ENCODE measurements at places on chromosomes 6 and 20.

DNA sequence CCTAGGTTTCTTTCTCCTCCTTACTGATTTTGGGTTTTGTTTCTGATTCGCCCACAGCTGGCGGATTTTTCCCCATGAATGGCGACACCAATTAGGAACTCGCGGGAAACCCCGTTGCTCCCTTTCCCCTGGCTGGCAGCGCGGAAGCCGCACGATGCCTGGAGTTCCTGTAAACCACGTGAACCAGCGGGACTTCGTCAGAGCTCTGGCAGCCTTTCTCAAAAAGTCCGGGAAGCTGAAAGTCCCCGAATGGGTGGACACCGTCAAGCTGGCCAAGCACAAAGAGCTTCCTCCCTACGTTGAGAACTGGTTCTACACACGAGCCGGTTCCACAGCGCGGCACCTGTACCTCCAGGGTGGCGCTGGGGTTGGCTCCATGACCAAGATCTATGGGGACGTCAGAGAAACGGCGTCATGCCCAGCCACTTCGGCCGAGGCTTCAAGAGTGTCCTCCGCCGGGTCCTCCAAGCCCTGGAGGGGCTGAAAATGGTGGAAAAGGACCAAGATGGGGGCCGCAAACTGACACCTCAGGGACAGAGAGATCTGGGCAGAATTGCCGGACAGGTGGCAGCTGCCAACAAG lies 3.2 kb upstream of the SEC23B start:
- no peak for DNase-seq

DNA sequence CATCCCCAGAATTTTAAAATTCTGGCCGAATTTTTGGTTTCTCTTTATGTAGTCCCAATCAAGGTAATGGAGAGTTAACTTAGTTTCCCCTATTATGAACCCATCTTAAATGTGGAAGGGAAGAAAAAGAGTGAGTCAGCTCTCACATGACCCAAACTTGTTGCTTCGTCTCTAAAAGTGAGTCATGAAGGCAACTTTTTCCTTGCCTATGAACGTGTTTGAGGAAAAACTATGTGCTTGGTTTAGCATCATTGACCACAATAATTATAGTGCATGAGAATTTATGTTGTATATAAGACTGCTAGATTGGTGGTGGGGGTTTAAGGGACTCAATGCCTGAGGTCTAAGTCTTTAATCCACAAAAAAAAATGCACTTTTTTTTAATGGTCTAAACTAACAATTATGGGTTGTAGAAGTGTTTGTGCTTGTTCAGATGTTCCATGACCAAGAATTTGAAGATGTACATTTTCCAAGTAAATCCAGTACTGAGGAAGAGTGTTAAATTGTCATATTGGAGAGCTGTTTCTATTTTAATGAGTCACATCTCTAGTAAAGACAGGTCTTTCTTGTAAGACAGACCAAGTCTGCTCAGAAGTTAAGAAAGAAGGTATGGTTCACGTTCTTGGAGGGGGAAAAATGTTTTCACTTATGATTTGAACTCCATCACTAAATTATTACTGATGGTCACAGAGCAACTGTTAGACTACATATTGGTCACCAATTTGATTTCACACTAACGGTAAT lies 409.9 kb upstream of the MARCKS start:
- DNase-seq = no peak

DNA sequence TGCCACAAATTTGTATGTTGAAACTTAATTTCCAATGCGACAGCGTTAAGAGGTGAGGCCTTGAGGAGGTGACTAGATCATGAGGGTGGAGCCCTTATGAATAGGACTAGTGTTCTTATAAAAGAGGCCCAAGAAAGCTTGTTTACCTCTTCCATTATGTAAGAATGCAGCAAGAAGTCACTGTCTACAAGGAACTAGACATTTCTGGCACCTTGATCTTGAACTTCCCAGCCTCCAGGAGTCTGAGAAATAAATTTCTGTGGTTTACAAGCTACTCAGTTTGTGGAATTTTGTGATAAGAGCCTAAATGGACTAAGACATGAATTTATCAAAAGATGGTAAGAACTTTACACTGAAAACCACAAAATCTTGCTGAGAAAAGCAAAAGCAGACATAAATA lies 173.6 kb upstream of the SGK1 start:
- DNase-seq = no peak

DNA sequence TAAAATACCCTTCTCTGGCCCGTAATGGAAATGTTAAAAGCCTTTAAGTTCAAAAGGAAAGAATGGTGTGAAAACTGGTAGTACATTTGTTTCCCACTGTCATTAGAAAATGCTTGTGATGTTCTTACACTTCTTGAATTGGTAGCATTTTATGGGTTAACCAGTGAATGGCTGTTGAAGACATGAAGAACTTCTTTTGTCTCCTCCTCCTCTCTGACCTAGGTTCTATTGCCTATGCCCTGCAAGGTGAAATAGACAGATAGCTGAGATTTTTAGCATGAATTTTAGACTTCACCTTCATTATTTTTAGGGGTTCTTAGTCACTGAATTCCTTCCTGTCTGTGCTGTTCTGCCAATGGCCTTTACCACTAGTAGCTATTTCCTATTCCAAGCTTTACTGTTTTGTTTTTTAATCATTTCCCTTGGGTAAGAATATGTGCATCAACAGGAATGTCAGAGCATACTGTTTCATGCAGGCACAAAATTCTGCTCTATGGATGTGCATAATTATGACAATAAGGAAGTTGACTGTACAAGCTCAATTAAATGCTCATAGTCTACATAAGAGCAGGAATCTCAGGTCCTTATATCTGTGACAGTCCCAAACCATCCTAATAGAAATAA lies 4.9 kb downstream of the TNFAIP3 start:
- DNase-seq = no peak

- no peak for DNase-seq
Observed at GRCh38 chr6:161029195-161029809, 37.7 kb downstream of the MAP3K4 start.

DNA sequence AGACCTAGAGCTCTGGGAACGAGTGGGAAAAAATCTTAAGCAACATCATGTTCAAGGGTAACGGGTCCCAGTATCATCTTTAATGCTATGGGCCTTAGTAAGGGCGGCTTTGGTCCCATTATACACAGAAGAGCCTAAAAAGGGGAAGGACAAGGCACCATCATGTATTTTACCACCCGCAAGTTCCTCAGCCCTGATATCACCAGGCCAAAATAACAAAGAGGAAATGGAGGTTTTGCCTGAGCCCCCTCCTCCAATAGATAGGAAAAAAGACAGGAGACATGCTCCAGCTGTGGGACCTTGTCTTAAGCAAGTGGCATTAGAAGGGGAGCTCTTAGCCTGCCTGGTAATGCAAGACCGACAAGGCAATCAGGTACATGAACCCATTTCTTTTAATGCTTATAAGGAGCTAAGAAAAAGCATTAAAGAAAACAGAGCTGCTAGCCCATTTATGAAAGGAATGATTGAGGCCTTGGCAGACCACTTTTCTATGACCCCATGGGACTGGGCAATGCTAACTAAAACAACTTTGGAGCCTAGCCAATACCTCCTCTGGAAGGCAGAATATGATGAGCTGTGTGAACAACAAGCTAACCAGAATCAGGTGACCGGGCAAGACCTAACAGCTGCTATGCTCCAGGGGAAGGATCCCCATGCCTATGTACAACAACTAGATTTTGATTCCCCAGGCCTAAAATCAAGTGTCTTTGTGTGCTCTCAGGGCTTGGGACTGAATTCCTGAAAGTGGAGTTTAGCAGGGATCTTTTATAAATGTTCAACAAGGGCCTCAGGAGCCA lies 23.2 kb downstream of the HLA-DPA1 start:
- DNase-seq = no peak

GRCh38 chr6:24229696-24230405 lies 103.8 kb downstream of the NRSN1 start:
- DNase-seq = no peak

GRCh38 chr20:36550790-36551299 lies 9.5 kb downstream of the MYL9 start:
- DNase-seq = no peak

DNA sequence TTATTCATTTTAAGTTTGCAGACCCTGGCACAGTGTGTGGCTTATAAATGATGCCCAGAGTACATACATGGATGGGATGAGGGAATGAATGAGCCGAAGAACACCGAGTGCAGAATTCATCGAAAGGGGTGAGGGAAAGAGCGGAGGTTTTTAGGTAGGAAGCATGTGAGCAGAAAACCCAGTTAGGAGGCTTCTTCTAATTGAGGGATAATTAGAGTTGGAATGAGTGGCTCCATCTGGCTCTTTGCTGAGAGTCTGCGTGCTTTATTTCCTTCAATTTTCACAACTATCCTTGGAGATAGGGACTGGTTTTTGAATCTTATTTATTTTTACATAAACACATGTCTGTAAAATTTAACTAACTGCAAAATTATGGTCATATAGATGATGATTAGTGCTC lies 150.7 kb downstream of the DOK5 start:
- DNase-seq = no peak

- DNase-seq = no peak
Observed at GRCh38 chr20:50252701-50253100, 62.1 kb downstream of the CEBPB start.

DNA sequence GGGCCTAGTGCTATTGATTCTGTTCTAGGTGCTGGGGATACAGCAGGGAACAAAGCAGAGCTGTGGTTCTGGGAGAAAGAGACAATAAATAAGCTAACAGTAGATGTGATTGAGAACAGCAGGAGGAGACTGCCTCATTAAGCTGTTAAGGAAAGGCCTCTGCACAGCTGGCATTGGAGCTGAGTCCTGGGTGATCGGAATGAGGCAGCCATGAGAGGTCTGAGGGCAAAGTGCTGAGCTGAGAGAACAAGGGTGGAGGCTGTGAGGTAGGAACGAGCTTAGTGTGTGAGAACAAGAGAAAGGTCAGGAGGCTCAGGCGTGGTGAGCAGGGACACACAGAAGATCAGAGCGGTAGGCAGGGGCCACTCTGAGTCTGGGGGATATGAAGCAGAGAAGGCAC lies 18.3 kb downstream of the DDX27 start:
- no peak for DNase-seq

DNA sequence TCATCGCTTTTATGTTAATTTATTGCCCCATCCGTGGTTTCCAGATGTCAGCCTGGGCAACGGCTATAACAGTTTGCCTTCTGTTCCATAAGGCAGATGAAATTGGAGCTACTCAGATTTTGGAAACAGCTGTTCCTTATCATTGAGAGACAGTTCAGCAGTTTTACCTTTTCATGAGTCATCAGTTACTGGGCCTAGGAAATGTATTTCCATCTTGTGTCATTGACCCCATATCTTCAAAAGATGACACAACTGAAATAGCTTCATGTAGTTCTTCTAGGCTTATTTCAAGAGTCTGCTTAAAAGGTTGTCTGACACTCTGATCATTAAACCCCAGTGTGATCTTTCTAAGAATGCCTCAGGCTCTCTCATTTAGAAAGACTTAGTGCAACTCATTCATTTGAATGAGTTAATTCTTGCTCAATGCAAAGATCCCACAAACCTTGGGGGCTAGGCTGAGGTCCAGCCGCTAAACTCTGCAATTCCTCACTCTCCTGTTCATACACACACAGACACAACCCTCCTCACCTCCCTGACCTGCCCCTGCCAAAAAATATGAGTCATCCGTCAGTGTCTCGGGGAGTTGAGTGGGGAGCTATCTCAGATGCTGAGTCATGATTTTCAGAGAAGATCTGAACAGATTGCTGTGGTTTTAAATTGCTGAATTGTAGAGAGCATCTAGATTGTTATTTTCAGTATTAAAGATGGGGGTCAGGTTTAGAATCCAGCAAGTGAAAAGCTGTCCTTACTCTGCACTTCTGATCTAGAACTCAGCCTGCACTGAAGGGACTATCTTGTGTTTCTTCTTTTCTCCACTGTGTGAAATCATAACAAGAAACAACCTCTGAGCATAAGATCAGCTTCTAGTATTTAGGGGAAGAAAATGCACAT lies 61.8 kb downstream of the RPP40 start:
- no peak for DNase-seq

- no peak for DNase-seq
Observed at GRCh38 chr20:60096166-60096565, 137.9 kb downstream of the CDH26 start.

DNA sequence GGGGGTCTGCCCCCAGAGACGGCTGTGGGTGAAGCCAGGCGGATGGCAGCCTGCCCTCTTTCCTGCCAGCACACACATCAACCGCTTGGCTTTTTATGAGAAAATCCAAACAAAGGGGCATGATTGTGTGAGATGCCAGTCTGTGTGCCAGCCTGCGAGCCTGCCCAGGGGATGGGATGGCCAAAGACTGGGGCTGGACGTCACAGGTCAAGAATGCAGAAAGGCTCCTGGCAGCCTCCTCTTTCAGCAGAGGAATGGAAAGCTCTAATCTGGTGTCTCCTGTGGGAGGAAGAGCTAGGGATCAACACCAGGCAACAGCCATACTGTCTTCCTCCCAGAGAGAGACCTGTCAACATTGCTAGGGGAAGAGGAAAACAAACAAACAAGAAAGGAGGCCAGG lies 15.8 kb downstream of the TUBB2B start:
- DNase-seq = no peak

DNA sequence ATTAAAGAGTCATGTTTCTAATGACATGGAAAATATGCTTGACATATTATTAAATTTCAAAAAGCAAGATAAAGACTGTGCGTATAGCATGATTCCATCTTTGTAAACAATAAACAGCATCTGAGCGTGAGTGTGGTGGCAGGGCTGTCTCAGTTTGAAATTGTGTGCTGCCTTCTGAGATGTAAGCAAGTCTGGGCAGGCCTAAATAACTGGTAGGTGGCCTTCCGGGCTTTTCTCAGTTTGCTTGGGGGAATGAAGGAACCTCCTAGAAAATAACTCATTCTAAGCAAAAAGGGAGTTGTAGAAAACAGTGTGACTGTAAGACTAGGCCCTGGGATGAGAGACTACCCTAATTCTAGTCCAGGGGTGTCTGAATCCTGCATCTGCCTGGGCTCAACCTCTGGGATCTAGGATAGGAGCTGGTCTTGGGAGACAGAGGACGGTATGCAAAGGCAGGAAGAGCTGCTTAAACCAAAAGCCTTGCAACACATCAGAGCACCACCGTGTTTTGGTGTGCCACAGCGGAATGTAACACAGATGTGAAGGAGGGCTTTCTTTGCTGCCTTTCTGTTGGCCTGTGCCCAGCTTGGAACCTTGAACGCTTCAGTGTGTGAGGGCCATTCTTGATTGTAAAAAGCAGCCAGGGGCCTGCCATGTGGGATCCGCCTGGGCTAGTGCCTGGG lies 63.5 kb upstream of the L3MBTL3 start:
- no peak for DNase-seq

GRCh38 chr6:135008941-135009290 lies 45.7 kb downstream of the HBS1L start:
- no peak for DNase-seq

Data from activated T-cell treated with anti-CD3 and anti-CD28 coated beads for 1 hour (primary cell).